ENCODE measurements at places on chromosomes 12 and 14.

- H3K27ac ChIP-seq, result no peak overlapping the region
- H3K4me3 ChIP-seq, result no peak overlapping the region
- no peaks in the 10 kb centered on the region for H3K27me3 ChIP-seq
- no peaks in the 10 kb centered on the region for H3K4me1 ChIP-seq
- peak; percentile 90 for DNase-seq
- H3K36me3 ChIP-seq, result no peaks in the 10 kb centered on the region
These were observed 74.3 kb downstream of the TRHDE start for GRCh38 chr12:72346363-72346944.

DNA sequence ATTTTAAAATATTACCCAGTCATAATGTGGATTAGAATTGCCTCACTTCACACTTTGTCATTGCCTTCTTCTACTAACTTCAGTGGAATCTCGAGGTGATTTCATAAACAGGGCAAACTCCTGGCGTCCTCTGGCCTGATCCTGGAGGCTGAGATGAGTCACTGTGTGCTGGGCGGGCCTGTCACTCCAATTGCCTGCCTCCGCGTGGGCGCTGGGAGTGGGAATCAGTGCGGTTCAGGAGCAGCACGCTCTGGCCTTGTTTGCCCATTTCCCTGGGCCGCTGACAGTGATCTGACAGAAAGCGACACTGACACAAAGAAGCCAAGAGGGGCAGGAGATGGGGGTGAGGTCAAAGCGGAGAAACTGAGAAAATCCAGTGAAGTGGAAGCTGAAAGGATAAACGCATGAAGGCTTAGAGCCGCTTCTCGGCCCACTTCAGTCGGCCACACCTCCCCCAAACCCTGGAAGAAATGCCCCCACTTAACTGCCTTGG, 29.7 kb downstream of the LGR5 start:
- no peaks in the 10 kb centered on the region for H3K27me3 ChIP-seq
- H3K4me1 ChIP-seq, result no peaks in the 10 kb centered on the region
- H3K36me3 ChIP-seq, result no peaks in the 10 kb centered on the region
- no peak for DNase-seq
- no peak overlapping the region for H3K4me3 ChIP-seq

GRCh38 chr14:73833530-73834260, 17.9 kb upstream of the PTGR2 start:
- DNase-seq, result no peak
- no peaks in the 10 kb centered on the region for H3K36me3 ChIP-seq
- H3K27ac ChIP-seq, result no peak overlapping the region
- peaks cover 2% of the 10 kb centered on the region for H3K4me1 ChIP-seq
- no peak overlapping the region for H3K4me3 ChIP-seq

DNA sequence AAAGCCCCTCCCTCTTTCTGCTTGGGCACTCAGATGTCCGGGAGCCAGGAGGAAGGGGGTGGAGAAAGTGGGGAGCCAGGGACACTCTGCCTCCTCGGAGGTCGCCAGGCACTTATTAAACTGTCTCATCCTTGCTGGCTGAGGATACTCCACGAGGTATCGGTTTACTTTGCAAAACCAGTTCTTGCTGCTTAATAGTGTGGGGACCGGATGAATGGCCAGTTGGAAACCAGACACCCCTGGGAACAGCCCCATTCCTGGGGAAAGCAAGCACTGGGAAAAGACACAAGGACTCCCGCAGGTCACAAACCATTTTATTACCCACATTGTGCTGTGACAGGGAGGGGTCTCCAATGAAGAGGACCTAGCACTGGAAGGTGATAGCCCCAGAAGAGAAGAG, 34.2 kb downstream of the CCDC88C start:
- no peak for DNase-seq
- H3K27me3 ChIP-seq, result no peaks in the 10 kb centered on the region
- H3K36me3 ChIP-seq, result peaks cover 10% of the 10 kb centered on the region
- peaks cover 45% of the 10 kb centered on the region for H3K4me1 ChIP-seq
- H3K27ac ChIP-seq, result no peak overlapping the region

- no peaks in the 10 kb centered on the region for H3K36me3 ChIP-seq
- H3K27me3 ChIP-seq, result no peaks in the 10 kb centered on the region
- H3K4me1 ChIP-seq, result peaks cover 100% of the 10 kb centered on the region
- no peak for DNase-seq
- H3K4me3 ChIP-seq, result no peak overlapping the region
These were observed 20.1 kb downstream of the SUSD6 start for GRCh38 chr14:69631509-69631908.

- no peak for DNase-seq
- no peaks in the 10 kb centered on the region for H3K36me3 ChIP-seq
- no peaks in the 10 kb centered on the region for H3K27me3 ChIP-seq
- no peak overlapping the region for H3K27ac ChIP-seq
- H3K4me1 ChIP-seq, result peaks cover 37% of the 10 kb centered on the region
These were observed 45.3 kb upstream of the ATP23 start for GRCh38 chr12:57896115-57896433.

- H3K36me3 ChIP-seq, result no peaks in the 10 kb centered on the region
- no peak overlapping the region for H3K4me3 ChIP-seq
These were observed 903 bp upstream of the NT5DC3 start for GRCh38 chr12:103841690-103842584.

- peak; percentile 51 for DNase-seq
- no peak overlapping the region for H3K4me3 ChIP-seq
- no peaks in the 10 kb centered on the region for H3K36me3 ChIP-seq
These were observed 163.6 kb downstream of the RIMBP2 start for GRCh38 chr12:130552483-130552996.

DNA sequence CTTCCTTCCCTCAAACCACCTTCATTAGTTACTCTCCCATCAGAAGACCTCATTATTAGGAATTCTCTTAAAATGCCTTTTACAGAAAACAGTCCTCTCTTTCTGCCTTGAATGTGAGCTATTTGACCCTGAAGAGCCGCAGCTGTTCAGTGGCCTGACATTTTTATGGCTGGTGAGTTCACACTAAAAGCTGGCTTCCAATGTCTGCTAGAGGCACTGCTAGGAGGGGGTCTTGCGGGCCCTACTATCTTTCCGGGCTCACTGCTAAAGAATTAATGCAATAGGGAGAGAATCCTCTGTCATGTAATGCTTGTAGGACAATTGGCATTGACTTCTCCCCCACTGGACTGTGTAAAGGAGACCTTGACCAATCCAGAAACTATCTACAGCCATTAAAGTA, 87.7 kb downstream of the GPR135 start:
- H3K27me3 ChIP-seq, result no peaks in the 10 kb centered on the region
- no peak overlapping the region for H3K27ac ChIP-seq
- no peaks in the 10 kb centered on the region for H3K36me3 ChIP-seq

GRCh38 chr12:66638666-66639065, 40.2 kb downstream of the GRIP1 start:
- H3K36me3 ChIP-seq, result no peaks in the 10 kb centered on the region
- no peak overlapping the region for H3K4me3 ChIP-seq
- no peaks in the 10 kb centered on the region for H3K4me1 ChIP-seq
- no peaks in the 10 kb centered on the region for H3K27me3 ChIP-seq
- H3K27ac ChIP-seq, result no peak overlapping the region
- DNase-seq, result no peak

DNA sequence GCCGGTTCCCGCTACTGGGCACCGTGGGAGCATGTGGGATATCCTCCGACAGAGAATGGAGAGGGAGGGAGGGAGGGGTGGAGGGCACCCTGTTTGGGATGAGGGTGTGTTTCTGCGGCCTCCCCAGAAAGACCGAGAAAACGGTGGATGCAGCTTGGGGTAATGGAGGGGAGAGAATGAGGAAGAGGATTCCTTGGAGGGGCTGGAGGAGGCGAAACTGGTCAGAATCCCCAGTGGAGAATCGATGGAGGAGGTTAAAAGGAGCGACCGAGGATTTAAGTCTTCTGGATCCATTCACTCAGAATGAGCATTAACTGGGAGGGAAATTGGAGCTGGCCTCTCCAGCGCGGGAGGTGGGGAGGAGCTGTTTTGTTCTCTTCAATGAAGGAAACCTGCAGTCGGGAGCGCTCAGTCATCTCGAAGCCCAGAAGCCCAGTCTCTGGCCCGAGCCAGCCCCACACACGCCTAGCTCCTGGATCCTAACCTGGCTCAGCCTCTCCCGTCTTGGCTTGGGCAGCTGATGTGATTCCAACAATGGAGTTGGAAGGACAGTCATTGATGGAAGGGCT, 581 bp downstream of the ARG2 start:
- H3K27ac ChIP-seq, result no peak overlapping the region
- peak overlapping the region; percentile 74 for H3K4me3 ChIP-seq
- peak; percentile 52 for DNase-seq
- peaks cover 17% of the 10 kb centered on the region for H3K4me1 ChIP-seq

Data from Karpas-422 (cell line).